ENCODE measurements at places on chromosomes 13 and 19.
A peak's percentile ranks its signal among the peaks of the same experiment; 100 is the strongest.

DNA sequence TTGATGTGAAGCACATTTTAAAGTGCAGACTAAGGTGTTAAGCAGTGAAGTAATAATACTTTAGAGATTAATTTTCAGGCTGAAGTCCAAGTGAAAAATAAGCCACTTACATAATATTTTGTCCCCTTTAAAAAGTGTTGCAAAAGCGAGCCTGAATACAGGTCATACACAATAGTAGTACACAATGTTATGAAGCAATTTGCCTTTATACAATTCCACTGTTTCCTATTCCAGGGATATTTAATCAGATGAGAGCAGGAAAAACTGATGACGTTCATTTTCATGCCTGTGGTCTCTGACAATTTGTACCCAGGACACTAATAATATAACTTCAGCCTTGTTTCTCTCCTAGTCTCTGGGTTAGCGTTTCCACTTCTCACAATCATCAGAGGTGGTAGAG lies 916.7 kb downstream of the PCDH9 start:
- no peak for DNase-seq

GRCh38 chr13:109389892-109390345 lies 396.5 kb downstream of the IRS2 start:
- DNase-seq, result peak; percentile 88

DNA sequence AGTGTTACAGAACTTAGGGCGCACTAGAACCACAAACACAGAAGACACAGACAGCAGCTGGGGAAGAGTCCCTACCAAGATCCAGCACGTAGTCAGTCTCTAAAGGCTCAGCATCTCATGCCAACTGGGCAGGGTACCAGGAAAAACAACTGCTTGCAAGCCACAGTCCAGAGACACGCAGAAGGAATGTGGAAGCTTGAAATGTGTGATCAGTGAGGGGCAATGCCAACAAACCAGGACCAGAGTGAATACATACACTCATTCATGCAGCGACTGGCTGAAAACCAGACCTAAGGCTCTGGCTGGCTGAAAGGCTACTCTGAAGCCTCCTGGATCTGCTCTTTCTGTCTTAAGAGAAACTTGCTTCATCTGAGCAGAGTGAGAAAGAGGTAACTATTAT lies 1484.8 kb downstream of the EFNB2 start:
- DNase-seq, result no peak

- no peak for DNase-seq
Observed at GRCh38 chr13:44622261-44622660, 46.1 kb upstream of the TSC22D1 start.

GRCh38 chr13:26663791-26664190 lies 96.8 kb downstream of the GPR12 start:
- no peak for DNase-seq

DNA sequence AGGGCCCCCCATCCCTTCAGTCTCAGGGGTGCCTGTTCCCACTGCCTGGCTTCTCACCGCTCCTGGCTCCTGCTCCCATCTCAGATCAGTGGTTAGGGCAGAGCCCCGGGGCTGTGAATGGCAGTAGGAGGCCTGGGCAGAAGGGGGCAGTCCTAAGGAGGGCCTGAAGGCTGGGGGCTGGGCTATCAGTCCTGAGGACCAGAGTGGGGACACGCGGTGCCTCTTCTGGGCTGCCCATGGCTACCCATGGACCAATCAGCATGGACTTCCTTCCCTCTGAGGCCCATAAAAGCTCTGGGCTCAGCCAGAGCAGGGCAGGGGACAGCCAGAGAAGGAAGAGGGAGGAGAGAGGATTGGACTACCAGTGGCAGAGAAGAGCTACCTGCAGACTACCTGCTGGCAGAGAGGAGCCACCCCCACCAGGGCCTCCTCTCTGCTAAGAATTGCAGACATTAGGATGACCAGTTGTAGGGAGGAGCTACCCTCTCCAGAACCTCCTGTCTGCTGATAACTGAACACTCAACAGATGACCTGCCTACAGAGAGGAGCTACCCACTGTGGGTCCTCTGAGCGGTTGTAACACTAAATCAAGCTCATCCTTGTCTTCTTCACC lies 12.1 kb upstream of the UBE2S start:
- no peak for DNase-seq

- DNase-seq, result peak; percentile 93
Observed at GRCh38 chr19:50427997-50428425, 4.7 kb upstream of the MYBPC2 start.

DNA sequence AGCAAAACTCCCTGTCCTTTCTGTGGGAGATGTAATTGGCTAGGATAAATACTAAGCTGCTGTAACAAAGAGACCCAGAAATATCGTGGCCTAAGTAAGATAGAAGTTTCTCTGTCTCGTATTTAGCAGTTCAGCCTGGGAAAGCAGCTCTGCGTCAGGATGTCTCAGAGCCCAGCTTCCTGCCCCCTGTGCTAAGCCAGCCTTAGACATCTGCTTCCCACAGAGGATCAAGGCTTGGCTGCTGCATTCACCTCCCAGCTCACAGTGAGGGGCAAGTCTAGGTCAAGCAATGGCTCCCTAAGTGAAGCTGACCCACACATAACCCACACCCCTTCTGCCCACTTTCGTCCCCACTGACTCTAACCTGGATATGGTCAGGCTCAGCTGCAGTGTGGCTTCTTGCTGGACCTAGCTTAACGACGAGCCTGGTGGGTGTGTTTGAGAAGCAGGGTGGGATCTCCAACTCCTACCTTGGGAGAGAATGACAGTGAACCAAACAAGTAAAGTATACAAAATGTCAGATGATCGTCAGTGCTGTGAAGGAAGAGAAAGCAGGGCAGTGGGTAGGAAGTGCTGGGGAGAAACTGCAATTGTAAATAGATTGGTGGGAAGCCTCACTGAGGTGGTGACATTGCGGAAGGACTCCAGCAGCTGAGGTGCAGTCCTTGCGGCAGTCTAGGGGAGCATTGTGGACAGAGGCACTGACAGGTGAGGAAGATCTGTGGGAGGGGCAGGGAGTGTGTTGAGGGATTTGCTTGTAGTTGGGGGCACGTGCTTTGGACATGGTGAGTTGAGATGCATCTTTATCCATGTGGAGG lies 82.9 kb downstream of the TNFRSF19 start:
- no peak for DNase-seq

DNA sequence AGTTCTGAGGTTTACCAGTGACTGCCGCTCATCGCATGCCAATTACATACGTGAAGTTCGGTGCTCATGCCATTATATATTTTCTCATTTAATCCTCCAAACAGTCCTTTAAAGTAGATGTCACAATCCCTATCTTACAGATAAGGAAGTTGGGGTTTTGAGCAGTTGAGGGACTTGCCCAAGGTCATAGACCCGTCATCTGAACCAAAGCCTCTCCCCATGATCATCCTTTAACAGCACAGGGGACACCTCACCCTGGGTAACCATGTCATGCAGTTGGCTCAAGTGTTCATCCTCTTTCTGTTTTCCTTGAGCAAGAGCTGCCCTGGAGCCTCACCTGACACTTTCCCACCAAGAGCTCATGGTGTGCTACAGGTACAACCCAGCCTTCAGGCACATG lies 69.1 kb downstream of the HSPH1 start:
- DNase-seq, result peak; percentile 46

Measured in suppressor macrophage treated with lipopolysaccharide for 4 hours (primary cell).